Esophagus mucosa (tissue), 1 donor: ENCODE measurements at places on chromosomes 7 and 10. TPM values are rescaled to one million over a fixed set of nuclear protein-coding genes. Genes with fewer than 3 reads are reported as not detected.

Gene PIP
- 0.56 TPM for total RNA-seq

DNA sequence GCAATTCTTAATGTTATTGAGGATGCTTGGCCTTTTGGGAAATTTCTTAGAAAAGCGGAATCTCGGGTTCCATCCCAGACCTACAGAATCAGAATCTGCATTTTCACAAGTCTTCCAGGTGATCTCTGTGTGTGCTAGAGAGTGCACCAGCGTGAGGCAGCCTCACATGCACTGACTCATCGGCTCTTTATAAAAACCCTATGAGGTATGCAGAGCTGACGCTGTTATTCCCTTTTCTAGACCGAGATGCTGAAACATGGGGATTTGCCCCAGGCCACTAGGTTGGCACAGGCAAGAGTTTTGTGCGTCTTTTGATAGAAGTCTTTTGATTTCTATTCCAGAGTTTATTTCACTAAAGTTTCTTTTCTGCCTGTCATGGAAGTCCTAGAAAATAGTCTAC lies 61.2 kb downstream of the CDCA7L start:
- ATAC-seq: peak; percentile 69

- ATAC-seq: peak; percentile 40
Observed at GRCh38 chr7:99822731-99823718, 4.8 kb upstream of the CYP3A43 start.

GRCh38 chr10:30247704-30248103 lies 101.4 kb downstream of the MTPAP start:
- ATAC-seq: no peak

DNA sequence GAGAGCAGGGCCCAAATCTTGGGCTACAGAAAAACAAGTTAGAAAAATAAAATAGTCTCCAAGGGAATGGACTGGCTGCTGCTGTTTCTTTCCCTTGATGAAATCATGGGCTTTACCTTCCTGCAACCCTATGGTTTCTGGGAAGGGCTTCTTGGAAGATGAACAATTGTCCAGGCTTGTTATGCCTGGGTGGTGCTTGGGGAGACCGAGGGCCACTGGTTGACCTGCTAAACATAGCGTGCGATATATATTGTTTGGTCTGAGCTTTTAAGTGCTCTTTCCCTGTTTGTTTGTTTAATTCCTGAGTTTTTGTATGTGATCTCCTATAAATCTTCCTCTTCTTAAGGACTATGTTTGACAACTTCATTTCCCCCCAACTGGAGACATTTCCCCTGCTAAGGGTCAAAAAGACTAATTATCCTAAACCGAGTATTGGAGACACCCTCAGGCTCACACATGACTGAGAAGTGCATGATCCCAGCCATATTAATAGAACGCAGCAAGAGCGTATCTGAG lies 37.9 kb downstream of the SLC25A28 start:
- peak; percentile 61 for ATAC-seq

DNA sequence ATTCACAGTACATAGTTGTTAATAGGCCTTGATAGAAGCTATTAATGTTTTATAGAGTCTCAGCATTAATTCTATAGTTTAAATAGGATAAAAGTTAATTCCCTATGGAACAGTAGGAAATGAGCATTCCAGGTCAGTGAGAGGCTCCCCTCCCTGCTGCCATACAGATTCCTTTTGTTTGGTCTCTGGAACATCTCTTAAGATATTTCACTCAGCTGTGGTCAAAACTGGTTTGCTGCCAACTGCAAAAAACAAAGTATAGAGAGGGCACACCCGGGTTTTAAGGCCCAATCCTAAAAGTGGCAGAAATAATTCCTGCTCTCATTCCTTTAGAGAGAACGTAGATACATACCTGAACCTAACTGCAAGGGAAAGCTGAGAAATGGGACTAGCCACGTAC lies 51.3 kb downstream of the MDFIC start:
- ATAC-seq: no peak

DNA sequence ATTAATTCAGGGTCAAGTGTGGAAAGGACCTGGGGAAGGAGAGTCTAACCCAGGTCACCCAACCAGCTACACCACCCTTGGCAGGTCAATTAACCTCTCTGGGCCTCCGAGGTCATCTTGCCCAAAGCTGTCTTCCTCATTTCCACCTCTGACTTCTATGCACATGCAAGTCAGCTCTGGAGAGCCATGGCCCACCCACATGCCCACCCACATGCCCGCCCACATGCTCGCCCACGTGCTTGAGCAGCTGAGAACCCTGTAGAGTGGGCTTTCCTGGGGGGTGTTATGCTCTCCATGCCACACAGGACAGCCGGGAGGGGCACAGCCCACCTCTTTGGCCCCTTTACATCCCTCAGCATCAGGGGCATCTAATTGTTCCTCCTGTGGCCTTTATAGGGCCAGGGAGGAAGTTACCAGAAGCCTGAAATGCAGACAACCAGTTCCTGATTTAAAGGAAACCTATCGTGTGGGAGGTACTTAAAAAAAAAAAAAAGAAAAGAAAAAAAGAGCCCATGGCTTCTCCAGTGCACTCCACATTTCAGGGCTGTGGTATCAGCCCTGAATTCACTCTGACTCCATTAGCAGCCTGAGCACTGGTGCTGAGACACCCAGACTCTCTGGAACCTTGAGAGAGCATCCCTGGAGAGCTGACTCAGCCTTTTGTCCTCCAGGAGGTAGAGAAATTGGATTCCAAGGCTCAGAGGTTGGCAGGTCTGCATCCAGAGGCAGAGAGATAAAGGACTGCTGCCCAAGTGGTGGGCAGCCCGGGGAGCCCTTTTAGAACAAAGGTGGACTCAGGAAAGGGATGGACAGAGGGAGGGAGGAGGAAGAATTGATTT lies 176.2 kb upstream of the ZMIZ1 start:
- peak; percentile 29 for ATAC-seq

DNA sequence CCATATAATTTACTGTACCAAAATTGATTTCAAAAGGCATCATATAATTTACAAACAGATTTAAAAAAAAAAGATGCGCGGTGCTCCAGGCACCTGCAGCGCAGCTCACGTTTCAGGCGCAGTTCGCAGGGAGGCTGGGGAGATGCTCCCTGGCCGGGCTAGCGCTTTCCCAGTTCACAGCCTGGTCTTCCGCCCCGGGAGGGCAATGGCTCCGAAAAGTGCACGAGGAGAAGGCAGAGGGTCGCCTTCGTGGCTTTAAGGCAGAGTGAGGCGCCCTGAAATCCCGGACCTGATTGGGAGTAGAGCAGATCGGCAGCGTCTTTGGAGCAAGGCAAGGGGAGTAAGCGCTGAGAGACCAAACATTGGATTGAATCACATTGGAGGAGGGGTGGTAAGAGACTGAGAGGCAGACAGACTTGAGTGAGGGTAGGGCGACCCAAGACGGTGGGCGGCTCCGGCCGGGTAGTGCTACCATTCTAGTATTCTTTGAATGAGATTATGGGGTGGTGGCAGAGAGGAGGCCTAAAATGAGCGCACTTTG lies 1.5 kb downstream of the NEUROG3 start:
- no peak for ATAC-seq

- no peak for ATAC-seq
Observed at GRCh38 chr7:106075937-106076336, 36.2 kb downstream of the SYPL1 start.

DNA sequence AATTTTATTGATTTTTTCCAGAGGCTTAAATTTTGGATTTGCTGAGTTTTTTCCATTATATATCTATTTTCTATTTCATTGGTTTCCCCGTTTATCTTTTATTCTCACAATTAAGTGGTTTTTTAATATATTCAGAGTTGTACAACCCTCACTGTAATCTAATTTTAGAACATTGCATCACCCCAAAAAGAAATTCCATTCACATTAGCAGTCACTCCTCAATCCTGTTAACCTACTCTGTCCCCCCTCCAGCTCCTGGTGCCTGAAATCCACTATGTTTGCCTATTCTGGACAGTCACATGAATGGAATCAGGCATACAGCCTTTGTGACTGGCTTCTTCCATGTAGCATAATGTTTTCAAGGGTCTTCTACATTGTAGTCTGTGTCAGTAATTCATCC lies 55.8 kb upstream of the ITGA8 start:
- no peak for ATAC-seq
